MG63 (cell line): ENCODE measurements at places on chromosomes 12 and 14. TPM values are rescaled to one million over a fixed set of nuclear protein-coding genes. Genes with fewer than 3 reads are reported as not detected.

DNA sequence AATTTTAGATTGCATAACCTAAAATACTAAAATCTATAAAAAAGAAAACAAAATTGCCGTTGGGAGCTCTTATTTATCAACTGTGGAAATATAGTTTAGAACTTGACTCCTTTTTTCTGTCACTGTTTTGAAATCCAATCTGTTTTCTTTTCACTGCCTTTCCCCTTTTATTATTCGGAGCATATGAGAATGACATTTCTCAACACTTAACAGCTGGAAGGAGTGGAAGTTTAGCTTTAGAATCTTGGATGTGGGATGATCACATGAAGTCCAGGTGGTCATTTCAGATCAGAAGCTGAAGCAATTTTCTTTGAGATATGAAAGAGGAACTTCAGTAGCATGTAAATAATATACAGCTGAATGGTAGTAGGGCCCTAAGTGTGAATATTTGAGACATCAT, 16.7 kb downstream of the TRHDE start:
- DNase-seq: no peak

GRCh38 chr12:108645686-108646599, 12.2 kb upstream of the SELPLG start:
- no peak for DNase-seq

GRCh38 chr12:98334768-98335167, 180.6 kb upstream of the TMPO start:
- DNase-seq: no peak

DNA sequence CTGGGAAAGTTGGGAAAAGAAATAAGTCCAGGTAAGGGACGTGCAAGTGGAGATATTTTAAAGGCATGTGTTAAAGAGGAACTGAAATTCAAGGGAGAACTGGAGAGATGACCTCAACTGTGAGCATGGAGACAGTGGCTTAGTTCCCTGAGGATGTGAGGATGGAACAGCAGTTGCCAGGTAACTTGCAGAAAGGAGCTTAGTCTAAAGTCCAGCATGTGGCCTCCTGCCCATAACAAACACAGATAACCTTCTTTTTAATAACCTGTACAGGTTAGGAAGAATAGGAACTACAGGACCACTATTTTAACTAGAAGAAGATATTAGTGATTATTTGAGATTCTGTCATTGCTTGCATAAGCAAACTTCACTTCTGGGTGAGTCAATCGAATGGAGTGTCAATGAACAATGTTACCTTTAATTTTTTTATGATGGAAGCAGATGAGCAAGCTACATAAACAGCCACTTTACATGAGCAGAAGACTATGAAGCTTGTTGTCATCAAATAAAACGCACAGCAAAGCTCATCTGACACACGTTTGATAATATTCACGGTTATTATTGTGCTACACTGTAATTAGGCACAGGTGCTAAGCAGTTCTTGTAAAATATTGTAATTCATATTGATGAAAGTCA, 291.7 kb upstream of the DDHD1 start:
- no peak for DNase-seq

DNA sequence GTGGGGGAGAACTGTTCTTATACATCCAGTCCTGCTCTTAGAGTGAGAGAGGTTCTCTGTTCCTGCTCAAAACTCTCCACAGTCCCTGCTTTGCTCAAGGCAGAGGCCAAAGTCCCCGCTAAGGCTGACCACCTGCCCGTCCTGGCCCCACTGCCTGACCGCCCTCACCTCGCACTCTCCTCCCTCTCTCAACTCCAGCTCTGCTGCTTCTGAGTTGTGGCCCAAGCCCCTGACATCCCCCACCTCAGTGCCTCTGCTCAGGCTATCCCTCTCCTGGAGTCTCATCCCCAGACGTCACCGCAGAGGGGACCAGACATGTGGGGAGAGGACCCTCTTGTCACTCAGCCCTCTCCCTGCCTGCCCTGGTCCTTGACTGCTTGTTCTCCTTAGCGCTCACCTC, 110.6 kb downstream of the CALM1 start:
- no peak for DNase-seq

The TAS2R7 gene
- not detected in 2 replicates for total RNA-seq

The AJUBA gene
- 60.8 and 69.6 TPM in 2 replicates for total RNA-seq

The CLMN gene
- total RNA-seq: 0.35 and 1.2 TPM in 2 replicates

The TMEM132D gene
- total RNA-seq: 0.03 and 0.25 TPM in 2 replicates

DNA sequence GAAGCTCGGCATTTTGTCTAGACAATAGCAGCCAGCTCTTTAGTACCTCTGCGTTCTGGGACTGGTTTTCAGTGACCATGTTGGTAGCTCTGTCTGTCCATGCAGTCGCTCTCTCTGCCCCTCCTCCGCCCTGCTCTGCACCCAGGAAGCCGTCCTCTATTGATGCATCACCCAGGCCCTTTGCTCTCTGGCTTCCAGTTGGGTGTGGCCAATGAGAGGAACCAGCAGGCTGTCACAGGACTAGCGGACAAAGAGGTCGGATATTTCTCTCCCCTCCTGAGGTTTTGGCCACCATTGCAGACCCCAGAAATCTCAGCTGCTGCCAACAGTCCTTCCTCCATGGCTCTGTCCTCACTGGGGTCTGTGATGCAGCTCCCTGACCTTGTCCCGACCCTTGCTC, 180.6 kb downstream of the TMEM132D start:
- DNase-seq: no peak

- no peak for DNase-seq
Observed at GRCh38 chr12:66077542-66077941, 53.0 kb downstream of the LLPH start.

- no peak for DNase-seq
Observed at GRCh38 chr12:72622556-72622955, 350.4 kb downstream of the TRHDE start.

DNA sequence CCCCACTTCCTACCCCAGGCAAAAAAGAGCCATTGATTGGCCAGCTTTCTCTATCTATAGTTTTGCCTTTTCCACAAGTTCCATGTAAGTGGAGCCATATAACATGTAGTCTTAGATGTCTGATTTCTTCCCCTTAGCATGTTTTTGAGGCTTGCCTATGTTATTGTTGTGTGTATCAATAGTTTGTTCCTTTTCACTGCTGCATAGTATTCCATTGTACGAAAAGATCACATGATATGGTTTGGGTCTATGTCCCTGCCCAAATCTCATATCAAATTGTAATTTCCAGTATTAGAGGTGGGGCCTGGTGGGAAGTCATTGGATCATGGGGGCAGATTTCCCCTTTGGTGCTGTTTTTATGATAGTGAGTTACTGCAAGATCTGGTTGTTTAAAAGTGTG, 93.6 kb upstream of the RFLNA start:
- DNase-seq: no peak

DNA sequence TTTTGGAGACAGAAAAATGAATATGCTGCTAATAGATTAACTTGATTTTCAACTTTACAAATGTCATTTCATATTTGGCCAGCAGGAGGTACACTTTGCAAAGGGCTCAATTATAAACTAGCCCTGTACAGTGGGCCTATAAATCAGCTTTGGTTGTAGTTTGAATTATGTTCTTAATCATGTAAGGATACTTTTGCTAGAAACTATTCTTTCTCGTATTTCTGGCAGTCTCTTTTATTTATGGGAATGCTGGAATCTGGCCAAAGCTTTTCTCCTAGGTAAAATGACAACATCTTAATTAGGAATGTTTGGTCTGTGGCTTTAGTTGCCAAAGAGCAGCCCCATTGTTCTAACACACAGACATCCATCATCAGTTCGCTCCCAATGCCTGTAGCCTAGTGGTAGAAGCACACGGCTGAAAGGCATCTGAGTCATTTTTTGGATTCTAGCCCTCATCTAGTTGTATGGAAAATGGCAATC, 1322.3 kb upstream of the SEL1L start:
- peak; percentile 1 for DNase-seq

GRCh38 chr12:243381-243780, 19.3 kb downstream of the SLC6A13 start:
- no peak for DNase-seq

DNA sequence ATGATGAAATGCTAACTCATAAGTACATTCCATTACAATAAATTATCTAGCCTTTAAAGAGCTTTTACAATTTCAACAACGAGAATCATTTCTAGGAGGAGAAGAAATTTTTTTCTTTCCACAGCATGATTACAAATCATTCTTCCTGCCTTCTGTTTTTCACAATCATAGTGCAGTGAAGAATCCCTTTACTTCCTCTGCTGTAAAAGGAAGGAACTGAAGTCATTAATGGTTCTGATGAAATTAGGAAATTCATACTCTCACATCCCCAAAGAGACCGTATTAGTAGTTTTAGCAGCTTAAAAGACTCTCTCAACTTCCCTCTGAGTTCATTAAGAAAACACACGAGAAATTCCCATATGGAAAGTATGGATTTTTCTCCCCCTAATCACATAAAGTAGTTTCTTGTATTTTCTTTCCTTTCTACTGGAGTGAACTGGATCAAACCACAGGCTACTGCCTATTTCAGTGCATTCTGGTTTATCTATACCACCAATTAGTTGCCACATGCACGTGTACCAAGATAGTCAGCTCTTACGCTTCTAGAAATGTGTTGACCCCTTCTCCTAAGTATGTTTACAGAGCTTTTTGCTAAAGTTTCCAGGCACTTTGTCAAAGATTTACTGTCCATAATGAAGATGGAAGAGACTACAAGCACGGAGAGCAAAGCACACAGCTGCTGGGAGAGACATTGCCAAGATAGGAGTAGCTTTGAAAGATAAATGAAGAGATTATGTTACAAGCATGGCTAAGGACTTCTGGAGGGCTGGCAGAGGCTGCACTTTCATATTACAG, 58.9 kb upstream of the KITLG start:
- DNase-seq: peak; percentile 8

GRCh38 chr14:75040507-75040906, 10.8 kb downstream of the MLH3 start:
- no peak for DNase-seq

GRCh38 chr14:24911324-24912109, 138.4 kb downstream of the STXBP6 start:
- peak; percentile 3 for DNase-seq

DNA sequence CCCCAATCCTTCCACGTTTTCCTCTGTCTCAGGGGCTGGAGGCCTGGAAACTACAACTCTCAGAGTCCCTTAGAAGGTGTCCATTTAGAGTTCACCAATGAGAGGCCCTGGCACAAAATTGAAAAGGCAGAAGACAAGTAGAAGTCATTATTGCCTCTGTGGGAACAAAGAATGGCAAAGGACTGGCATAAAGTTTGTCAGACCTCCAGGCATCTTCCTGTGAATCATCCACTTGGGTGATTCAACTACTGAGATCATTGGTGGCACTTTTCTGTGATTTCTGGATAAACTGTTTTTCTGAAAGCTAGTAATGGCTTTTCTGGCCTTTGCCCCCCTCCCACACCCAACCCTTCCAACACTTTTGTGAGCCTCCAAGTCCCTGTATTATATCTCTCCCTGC, 42.6 kb upstream of the C12orf42 start:
- peak; percentile 32 for DNase-seq

DNA sequence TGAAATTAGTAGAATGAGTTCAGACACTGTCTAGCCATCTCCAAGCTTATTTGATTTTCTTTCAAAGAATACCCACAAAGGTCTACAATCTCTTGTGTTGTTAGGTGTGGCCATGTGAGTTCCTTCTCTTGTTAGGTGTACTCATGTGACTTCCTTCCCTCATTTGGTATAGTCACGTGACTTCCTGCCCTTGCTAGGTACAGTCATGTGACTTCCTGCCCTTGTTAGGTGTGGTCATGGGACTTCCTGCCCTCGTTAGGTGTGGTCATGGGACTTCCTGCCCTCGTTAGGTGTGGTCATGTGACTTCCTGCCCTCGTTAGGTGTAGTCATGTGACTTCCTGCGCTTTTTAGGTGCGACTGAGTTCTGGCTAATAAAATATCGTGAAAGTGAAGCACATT, 179.6 kb downstream of the TMX1 start:
- no peak for DNase-seq

DNA sequence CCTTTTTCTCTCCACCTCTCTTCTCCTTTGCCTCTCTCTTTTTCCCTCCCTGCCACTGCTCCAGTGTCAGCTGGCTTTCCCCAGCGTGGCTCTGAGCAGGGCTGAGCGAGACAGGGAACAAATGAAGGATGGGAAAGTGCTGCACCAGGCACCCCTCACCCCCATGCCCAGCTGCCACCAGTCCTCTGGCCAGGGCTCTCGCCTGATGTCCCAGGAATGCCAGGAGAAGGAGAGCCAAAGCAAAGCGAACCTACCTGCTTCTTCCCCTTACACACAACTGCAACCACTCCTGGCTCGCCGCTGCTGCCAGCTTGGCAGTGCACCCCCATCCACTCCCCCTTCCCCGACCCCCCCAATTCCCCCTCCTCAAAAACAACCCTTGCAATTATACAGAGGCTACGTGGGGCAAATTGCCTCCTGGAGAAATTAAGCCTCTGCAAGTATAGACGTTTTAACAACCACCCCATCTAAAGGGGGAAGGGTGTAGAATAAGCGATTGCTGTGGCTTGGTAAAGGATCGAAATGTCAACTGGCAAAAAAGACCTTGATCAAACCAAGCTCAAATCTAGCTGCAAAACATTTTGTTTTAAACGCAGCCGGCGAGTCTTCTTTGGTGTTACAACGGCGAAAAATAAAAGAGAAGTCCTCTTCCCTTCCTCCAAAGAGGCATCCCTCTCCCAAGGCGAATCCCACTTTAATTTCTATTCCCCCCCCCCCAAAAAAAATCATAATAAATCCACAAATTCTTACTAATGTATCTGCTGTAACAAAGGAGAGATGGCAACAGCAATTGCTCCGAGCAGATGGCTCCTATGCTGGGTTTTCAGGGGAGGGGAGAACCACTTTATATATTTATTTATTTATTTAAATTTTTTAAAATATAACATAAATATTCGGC, 2.9 kb downstream of the BCL11B start:
- no peak for DNase-seq

The GPRC5A gene
- 11.0 and 24.5 TPM in 2 replicates for total RNA-seq

GRCh38 chr14:66496188-66496807, 10.1 kb downstream of the CCDC196 start:
- DNase-seq: no peak

The GPR162 gene
- total RNA-seq: not detected in 2 replicates

The RBM19 gene
- total RNA-seq: 16.4 and 17.8 TPM in 2 replicates

DNA sequence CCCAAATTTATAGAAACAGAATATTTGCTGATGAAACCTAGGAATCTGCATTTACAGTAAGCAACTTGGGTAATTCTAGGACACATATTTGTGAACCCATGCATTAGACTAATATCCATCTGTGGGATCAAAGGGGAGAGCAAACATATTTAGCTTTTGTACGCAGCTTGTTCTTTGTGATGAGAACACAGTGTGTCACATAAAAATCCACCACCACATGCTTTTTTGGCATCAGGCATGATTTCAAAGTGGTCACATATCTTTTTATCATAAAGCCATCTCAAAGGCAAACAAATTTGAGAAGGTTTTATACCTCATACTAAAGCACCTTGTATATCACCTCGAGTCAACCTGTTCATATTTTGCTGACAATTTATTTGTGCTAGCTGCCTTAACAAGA, 15.7 kb downstream of the DNAL1 start:
- no peak for DNase-seq

The KRT79 gene
- not detected in 2 replicates for total RNA-seq

DNA sequence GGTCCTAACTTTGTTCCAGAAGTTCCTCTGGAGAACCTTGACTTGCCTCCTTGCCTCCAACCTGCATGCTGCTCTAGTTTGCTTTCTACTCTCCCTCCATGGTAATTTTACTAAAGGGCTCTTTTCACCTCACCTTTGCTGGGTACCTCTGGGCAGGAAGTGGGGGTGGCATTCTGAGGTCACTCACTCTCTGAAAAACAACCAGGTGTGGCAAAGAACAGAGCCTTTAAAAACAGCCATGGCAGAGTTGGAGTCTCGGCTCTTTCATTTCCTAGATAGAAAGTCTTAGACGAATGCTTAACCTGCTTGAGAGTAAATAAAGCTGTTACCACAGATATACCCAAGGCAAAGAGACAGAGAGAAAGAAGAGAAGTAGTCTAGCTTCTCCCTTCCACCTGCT, 827.9 kb downstream of the BCL11B start:
- no peak for DNase-seq
